ENCODE measurements at places on chromosomes 13 and 19.

- DNase-seq, result no peak
Observed at GRCh38 chr19:5345895-5346386, 5.3 kb upstream of the PTPRS start.

GRCh38 chr19:29364224-29364726 lies 151.3 kb upstream of the UQCRFS1 start:
- DNase-seq, result no peak

- DNase-seq, result no peak
Observed at GRCh38 chr13:40409278-40409677, 257.2 kb downstream of the FOXO1 start.

GRCh38 chr19:46977548-46977947 lies 42.1 kb upstream of the NPAS1 start:
- no peak for DNase-seq

GRCh38 chr13:93227280-93227877 lies 772 bp downstream of the GPC6 start:
- peak; percentile 55 for DNase-seq

GRCh38 chr19:12996406-12997094 lies 1.3 kb downstream of the NFIX start:
- DNase-seq, result peak; percentile 21

GRCh38 chr19:49340069-49340864 lies 5.1 kb downstream of the CD37 start:
- DNase-seq, result peak; percentile 32

DNA sequence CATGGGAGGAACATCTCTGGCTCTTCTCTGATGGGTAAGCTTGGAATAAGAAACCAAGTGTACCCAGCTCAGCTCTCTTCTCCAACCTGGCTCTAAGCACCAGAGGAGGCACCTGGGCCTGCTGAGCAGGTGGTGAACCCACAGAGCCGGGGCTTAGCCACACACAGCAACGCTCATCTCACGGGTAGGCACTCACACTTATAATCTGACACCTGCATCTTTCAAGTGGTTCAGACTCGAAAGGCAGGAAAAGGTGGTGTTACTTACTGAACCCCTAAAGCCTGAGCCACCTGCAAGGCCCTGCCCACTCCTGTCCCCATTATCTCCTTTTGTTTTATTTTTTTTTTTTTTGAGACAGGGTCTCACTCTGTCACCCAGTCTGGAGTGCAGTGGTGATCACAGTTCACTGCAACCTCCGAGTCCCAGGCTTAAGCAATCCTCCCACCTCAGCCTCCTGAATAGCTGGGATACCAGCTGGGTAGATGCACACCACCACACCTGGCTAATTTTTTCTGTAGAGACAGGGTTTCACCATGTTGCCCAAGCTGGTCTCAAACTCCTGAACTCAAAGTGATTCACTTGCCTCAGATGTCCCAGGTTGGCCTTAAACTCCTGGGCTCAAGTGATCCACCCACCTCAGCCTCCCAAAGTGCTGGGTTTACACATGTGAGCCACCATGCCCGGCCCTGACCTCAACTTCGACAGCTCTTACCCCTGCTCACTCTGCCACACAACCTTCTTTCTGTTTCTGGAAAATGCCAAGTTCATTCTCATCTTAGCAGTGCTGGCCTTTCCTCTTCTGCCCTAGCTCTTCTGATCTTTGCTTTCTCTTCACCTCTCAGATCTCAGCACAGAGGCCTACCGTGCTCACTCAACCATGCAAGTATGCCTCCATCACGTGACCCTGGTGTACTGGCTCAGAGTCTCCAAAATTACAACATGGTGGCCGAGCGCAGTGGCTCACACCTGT lies 9.7 kb downstream of the FBXL12 start:
- no peak for DNase-seq

DNA sequence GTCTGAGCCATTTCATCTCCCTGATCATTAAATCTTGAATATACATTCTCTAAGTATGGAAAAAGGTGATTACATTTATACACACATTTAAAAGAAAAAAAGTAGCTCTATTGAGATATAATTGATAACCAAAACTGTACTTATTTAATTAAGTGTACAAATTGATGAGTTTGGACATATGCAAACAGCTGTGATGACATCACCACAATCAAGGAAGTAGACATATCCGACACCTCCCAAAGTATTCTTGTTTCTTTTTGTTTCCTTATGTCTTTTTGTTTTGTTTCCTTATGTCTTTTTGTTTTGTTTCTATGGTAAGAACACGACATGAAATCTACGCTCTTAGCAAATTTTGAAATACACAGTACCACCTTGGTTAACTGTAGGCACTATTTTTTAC lies 1393.9 kb upstream of the MIR17HG start:
- DNase-seq, result no peak

DNA sequence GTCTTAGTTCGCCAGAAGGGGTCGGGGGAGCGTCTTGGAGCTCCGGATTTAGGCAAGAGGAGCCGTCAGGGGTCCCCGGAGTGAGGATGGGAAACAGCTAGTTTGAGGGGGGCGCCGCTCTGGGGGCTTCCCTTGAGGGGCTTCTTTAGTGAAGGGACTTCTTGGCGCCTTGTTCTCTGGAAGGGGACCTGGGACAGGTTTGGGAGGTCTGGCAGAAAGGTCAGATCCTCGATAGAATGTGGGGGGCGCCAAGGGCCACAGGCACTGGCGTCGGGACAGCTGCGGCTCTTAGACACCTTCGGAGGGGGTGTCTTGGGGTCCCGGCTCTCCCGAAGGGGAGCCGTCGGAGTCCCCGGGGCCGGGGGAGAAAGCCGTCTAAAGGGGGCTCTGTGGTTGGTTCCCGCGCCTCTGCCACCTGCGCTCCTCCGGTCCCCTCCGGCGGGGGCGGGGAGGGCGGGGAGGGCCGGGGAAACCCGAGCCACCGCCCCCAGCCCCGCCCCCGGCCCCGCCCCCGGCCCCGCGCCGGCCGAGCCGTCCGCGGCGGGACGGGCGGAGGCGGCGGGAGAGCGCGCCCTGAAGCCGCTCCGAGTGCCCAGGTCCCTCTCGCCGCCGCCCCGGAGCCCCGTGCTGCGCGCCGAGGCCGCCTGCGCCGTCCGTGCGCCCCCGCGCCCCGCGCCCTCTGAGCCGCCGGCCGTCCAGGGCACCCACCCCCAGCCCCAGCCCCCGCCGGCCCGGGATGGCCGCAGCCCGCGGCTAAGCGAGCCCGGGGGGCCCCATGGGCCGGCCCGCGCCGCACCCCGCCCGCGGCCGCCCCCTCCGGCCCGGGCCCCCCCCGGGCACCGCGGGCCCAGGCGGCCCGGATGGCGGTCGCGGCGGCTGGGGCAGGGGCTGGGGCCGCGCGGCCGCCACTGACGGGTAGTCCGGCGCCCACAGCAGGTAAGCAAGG lies at the start of gene NRTN:
Gene NRTN (plus strand): TSS at position 552 of the 946 bp plus-strand sequence. CDS start 19,099 bp downstream, outside the sequence.
- no peak for DNase-seq

GRCh38 chr13:92362717-92363116 lies 863.9 kb upstream of the GPC6 start:
- peak; percentile 21 for DNase-seq

GRCh38 chr19:13018035-13018914 lies 23.0 kb downstream of the NFIX start:
- DNase-seq, result peak; percentile 62

GRCh38 chr13:46656786-46657185 lies 103.8 kb downstream of the LRCH1 start:
- no peak for DNase-seq

DNA sequence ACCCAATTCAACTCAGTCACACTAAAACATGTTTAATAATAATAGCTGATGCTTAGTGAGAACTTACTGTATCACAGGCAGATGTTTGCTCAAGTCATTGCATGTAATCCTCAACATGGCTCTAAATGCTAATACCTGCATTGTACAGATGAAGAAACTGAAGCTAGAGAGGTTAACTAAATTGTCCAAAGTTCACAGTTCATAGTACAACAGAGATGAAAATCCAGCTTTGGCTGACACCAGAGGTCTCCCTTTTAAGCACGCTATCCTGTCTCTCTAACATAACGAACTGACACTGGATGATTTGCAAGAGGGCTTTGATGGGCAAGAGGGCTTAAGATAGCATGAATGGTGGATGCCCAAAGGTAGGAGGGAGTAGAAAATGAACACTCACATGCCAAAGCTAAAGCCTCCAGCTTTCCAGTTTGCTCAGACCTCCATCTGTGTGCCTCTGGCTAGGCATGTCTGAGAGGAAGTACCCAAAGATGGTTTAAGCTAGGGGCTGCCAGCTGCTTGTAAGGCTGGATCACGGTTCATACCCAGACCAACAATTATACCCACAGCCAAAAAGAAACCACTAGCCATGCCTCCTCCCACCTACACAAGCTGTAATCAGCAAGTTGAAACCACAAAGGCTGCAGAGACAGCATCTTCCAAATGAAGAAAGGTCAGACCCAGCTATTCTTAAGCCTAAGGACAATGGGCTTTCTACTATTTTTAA lies 196.9 kb upstream of the UBL3 start:
- DNase-seq, result no peak

GRCh38 chr13:27188239-27188638 lies 16.6 kb upstream of the USP12 start:
- no peak for DNase-seq

DNA sequence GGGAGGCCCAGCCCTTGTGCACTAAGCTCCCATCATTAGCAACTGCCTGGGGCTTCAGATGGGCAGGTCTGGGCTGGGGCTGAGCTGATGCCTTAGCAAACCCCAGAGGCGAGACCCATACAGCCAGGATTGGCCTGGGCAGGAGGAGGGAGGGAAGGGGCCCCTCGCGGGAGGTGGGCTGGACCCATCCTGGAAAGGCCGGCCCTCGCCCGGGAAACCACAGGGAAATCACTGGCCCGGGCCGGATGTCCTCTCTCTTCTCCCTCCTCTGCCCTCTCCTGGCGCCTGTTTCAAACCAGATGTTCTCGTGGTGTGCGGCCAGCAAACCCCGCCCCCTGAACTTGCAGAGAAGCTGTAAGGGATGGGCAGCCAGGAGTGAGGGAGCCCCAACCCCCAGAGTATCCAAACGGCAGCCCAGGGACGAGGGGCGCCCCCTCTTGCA lies 43.1 kb downstream of the TMEM255B start:
- peak; percentile 90 for DNase-seq

DNA sequence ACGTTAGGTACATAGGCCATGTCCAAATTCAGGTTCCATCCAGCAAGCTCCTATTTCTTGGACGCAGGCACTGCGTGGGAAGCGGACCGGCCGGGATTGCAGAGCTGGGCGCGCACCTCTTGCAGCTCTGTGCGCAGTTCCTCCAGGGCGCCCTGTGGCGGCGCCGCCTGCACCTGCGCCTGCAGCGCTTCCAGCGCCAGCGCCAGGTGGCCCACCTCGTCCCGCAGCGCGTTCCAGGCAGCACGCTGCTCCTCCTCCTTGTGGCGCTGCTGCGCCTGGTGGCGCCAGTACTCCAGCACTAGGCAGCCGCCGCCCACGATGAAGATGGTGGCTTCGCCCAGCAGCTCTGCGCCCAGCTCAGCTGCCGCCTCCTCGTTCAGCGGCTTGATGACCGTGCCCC lies 31.1 kb downstream of the OPA3 start:
- no peak for DNase-seq

- DNase-seq, result no peak
Observed at GRCh38 chr19:46839752-46840497, 10.7 kb downstream of the AP2S1 start.

GRCh38 chr13:108342369-108343289 lies 73.1 kb downstream of the TNFSF13B start:
- peak; percentile 9 for DNase-seq

DNA sequence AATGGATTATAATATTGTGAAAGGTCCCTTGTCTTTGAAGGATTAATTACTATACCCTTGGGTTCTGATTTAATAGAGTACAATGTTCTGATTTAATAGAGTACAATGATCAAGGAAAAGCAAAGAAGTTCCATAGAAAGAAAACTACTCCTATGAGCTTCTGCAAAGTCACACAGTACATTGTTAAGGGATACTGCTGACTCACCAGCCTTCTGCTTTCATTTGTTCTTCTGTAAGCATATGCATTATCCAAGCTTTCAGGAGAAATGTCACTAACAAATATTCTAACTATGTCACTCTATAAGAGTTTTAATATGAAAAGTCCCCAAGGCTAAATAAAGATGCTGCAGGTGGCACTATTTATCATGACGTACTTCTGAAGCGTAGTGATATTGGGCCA lies 396.7 kb downstream of the RFC3 start:
- no peak for DNase-seq

GRCh38 chr19:33463199-33463598 lies 58.4 kb downstream of the PEPD start:
- DNase-seq, result no peak

DNA sequence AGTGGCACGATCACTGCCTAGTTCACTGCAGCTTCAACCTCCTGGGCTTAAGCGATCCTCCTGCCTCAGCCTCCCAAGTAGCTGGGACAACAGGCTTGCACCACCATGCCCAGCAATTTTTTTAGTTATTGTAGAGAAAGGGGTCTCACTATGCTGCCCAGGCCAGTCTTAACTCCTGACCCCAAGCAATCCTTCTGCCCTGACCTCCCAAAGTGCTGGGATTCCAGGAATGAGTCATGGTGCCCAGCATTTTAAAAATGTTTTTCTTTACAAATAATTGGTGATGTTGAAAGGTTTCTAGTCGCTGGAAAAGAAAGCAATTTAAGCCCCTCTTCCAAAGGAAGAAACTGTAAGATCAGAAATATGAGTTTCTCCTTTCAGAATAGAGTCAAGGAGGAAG lies 19.4 kb downstream of the DYRK1B start:
- no peak for DNase-seq

- no peak for DNase-seq
Observed at GRCh38 chr19:3269916-3270671, 45.6 kb downstream of the CELF5 start.

DNA sequence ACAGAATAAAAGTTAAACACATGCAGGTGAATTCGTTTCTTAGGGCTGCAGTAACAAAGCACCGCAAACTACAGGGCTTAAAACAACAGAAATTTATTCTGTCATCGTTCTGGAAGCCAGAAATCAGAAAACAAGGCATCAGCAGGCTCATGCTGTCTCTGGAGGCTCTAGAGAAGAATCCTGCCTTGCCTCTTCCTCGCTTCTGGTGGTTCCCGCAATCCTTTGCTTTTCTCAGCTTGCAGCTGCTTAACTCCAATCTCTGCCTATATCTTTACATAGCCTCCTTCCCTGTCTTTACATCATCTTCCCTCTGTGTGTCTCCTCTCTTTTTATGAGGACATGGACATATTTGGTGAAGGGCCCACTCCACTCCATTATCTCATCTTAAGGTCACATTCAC lies 6.2 kb upstream of the NBEA start:
- no peak for DNase-seq

Measured in umbilical cord (tissue), 2 donors.